ENCODE measurements at places on chromosomes 2 and 18. TPM values are rescaled to one million over a fixed set of nuclear protein-coding genes. Genes with fewer than 3 reads are reported as not detected.

Gene TFCP2L1
- 0.95 TPM for total RNA-seq

Gene FMNL2
- total RNA-seq, result 16.3 TPM

Gene LHCGR
- not detected for total RNA-seq

Gene EPAS1
- 108 TPM for total RNA-seq

Gene SLC9A4
- not detected for total RNA-seq

Gene KCNS3
- 1.1 TPM for total RNA-seq

All from A549 treated with RU486 at 1 μM for 4 hours (cell line).